LoVo (cell line): ENCODE measurements at places on chromosomes 1 and 21.

GRCh38 chr21:38807441-38807871 lies 1.7 kb downstream of the ETS2 start:
- no peak for DNase-seq

GRCh38 chr1:162918151-162918754 lies 57.3 kb upstream of the CCDC190 start:
- no peak for DNase-seq

DNA sequence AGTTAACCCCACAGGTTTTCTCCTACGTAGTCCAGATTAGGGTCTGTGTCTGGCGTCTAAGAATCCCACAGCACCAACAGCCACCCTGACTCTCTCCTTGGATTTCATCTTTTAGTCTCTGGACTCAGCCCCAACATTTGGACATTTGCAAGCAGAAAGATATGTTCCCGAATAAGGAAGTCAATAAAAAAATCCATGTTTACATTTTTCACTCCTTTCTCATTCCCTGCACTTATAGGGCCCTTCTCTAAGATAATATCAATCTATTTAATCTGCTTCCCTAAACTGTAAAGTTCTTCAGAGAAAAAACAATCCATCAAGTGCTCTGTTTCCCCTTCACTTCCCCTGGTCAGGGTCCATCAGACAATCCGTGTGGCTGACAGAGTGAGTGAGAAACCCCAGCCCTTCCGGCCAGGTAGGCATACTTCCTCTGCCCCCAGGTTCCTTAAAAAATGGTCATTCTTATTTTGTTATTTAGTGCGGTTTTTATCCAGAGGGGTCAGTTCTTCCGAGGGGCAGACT lies 105.9 kb upstream of the CDC42BPA start:
- no peak for DNase-seq

GRCh38 chr1:206079135-206079534 lies 26.2 kb downstream of the RHEX start:
- no peak for DNase-seq

DNA sequence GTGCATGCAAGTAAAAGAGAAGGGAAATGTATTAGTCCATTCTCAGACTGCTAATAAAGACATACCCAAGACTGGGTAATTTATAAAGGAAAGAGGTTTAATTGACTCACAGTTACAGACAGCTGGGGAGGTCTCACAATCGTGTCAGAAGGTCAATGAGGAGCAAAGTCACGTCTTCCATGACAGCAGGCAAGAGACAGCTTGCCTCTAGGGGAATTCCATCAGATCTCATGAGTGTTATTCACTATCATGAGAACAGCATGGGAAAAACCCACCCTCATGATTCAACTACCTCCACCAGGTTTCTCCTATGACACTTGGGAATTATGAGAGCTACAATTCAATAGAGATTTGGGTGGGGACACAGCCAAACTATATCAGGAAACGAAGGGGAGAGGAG lies 8.1 kb downstream of the KRTAP21-3 start:
- DNase-seq, result no peak

GRCh38 chr1:177883581-177883980 lies 86.3 kb downstream of the SEC16B start:
- no peak for DNase-seq

- no peak for DNase-seq
Measured at GRCh38 chr1:236860674-236861073, 65.6 kb downstream of the MTR start.

DNA sequence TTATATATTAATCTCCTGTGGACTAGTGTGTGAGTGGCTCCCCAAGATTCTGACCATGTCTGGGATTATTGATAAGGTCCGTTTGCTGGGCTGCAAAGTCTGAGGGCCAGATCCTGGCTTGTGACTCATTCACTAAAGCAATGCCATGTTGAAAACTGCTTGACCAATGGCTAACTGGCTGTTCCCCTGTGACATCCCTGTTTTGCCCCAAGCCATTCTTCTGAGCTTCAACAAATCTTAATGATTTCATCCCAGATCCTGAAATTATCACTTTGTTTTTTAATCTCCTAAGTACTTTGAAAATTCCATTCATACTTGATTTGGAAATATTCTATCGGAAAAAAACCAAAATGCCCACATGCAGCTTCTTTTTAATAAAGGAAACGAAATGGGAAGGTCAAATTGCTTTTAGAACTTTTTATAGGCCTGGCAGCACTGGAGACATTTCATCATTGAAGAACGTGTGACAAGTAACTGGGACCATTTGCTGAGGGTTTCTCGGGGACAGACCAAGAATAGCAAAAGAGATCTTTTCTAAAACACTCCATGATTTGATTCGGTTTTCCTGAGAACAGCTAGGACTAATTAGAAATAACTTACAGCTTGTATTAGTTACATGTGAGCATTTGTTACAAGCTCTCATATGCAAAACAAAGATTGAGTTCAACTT lies 121.3 kb downstream of the TGFB2 start:
- no peak for DNase-seq

DNA sequence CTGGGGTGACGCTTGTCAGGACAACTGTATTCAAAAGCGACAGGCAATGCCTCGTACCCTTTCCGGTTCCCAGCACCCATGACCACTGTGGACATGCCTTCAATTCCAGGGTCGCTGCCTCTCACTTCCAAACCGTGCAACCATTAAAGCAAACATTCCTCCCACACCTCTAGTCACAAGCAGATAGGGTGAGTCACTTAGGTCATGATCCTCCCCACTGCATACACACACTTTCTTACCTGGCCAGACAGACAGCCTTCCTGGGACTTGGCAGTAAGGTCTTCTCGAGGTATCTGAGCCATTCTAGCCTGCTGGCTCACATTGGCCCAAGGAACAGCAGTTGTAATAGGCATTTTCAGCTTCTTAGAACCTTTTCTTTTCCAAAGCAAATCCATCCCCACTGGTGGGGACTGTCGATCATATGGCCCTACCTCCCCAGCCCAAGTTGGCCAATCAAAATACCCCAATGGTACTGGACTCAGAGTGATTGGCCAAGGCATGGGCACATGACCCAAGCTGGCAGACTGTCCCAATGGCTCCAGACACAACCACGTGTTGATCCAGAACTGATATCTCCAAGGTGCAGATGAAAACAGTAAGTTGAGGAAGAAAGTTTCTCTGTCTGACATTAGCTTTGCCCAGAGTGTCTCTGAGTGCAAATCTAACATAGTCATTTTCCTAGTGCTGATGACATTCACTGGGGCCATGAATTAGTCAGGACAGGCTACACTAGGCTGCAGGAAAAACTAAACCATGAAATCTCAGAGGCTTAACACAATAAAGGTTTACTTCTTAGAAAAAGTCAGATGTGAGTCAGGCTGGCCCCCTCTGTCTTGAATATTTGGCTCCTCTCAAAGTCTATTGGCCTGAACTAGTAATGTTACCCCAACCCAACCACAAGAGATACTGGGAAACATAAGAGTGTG lies 113.8 kb downstream of the RRAGC start:
- DNase-seq, result peak; percentile 8

GRCh38 chr1:45512641-45513054 lies 9.0 kb downstream of the PRDX1 start:
- peak; percentile 31 for DNase-seq

DNA sequence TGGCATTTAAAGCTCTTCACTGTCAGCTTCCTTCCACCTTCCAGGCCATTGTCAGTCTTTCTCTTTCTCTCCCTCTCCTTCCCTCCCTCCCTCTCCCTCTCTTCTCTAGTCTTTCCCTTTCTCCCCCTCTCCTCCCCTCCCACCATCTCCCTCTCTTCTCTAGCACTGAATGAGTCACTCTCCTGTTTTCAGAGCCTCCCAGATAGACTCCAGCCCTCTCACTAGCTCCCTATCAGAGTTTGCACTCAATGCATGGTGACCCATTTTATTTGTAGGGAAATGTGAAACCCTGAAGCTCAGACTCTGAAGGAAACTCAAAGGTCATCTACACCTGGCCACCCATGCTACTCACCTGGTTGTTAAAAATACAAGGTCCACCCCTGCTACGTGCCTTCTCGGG lies 4.4 kb upstream of the MATN1 start:
- DNase-seq, result no peak

DNA sequence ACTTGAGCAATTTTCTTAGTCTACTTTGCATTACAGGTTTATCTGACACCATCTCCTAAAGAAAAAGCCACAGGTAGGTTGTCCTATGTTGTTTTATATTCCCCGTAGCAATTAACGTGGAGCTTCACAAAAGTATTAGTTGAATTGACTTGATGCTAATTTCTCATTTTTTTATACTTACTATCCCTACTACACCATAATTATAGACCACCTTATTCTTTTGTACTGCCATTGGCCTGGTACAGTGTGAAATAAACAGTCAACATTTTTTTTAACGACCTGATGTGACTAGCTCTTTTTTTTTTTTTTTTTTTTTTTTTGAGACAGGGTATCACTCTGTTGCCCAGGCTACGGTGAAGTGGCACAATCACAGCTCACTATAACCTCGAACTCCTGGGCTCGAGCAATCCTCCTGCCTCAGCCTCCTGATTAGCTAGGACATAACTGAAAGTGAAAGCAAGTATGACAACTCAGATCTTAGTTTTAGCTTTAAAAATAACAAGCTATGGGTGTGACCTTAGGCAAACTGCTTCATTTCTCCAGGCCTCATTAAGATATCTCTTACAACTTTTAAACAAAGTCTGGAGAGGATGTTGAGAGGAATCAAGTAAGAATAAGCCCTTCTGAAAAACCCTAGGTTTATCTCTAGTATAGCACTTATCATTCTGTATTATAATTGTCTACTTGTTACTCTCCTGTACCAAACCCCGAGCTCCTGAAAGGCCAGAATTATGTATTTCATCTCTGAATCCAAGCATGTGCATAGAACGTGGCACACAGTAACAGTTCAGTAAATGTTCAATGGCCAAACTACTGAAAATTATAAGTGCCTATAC lies 49.5 kb downstream of the LUZP1 start:
- no peak for DNase-seq

GRCh38 chr1:13812456-13813397 lies 112.7 kb downstream of the PRDM2 start:
- DNase-seq, result peak; percentile 20

DNA sequence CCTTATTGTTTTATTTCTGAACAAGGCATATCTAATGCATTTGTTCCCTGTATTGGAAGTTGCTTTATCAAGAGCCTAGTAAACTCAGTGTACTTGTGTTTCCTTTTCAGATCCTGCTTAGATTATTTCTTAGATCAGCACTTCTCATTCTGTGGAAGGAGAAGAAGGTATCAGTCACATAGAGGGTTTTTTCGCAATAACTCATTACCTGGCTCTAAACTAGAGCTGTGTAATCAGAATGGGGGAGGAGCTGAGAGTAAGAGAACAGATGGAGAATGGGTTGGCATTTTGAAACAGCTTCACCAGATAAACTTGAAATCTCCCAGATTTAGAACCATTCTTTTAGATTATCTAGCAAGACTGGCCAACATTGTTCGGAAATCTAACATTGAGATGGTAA lies 11.0 kb downstream of the AHCYL1 start:
- DNase-seq, result no peak

GRCh38 chr1:2412773-2413494 lies 570 bp upstream of the PEX10 start:
- DNase-seq, result peak; percentile 59

DNA sequence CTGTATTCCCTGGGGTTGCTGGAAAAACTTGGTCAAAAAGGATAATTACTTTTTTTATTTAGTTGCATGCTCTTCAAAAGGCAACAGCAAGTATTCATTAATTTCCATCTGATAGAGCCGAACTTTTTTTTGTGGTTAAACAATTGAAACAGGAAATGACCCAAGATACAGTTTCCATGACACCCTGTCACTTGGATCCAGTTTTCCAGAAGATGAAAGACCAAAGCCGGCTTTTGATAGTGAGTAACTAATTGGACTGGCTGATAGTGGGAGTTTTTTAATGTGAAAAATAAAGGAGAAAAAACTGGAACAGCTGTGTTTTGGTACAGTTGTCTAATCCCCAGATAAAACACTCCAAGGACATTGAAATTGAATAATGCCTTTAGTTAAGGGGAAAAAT lies 33.0 kb downstream of the CACHD1 start:
- DNase-seq, result no peak

- DNase-seq, result no peak
Measured at GRCh38 chr1:48026701-48027532, 29.7 kb upstream of the TRABD2B start.

DNA sequence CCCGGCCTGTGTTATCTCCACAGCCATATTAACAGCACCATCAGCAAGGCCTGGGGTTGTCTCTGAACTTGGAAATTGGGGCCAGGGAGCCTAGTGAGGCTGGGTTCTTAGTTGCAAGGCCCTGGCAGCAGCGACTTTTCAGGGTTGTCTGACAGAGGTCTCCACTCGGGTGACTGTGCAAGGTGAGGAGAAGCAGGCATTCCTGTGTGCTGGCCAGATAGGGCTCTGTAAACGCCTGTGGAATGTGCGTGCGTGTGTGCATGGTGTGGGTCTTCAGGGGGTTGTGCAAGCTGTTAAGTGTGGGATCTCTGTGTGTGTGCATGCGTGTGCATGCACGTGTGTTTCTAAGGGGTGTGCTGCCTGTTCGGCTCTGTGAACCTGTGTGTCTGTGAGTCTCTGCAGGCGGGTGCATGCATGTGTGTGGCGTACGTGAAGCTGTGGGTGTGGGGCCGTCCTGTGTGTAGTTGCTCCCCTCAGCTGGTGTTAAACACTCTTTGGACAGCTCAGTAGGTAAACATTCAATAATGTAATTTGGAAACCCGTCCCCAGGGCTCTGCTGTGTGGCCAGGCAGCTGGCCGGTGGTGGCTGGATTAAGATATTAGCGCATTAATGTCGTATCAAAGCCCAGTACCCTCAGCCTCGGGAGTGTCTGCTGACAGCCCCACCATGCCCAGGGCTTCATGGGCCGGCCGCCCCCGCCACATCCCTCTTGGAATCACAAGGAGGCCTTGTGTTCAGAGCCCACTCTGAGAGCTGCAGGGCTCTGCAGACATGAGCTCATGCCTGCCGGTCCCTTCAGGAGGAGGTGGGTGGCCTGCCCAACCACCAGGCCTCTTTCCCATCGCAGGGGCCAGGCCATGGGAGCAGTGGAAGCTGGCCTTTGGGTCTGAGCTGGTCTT lies 189.9 kb downstream of the FOXD2 start:
- DNase-seq, result no peak

DNA sequence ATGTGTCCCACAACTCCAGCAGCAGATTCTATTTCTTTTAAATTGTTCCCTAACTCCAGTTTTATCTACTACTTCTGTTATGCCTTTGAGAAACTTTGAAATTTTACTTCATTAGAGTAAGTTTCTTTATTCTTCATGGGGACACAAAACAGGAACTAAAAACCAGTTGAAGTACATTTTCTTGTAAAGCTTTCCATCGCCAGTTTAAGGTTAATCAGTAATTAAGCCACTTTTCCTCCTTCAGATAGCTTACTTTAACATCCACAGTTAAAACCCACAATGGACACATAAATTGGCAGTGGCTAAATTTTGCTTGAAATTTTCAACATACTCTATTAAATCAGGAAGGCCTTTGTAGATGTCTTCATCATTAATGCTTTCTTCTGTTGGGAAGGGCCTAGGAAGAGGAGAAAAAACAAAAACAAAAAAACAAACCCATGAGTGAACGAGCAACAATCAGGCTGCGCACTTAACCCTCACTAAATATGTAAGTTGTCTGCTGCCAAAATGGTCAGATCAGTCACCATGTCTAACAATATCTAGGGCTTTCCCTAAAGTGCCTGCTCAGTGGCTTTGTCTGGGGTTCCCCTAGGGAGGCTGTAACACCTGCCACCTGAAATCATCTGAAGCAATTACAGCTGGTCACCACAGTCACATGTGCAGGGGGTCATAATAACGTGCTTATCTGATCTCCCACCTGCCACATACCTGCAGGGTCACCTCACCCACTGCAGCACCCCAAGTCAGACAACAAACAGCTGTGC lies 187.9 kb downstream of the VAV3 start:
- DNase-seq, result no peak

GRCh38 chr1:28815533-28816185 lies 3.7 kb downstream of the OPRD1 start:
- DNase-seq, result no peak

GRCh38 chr1:90823686-90824085 lies 106.6 kb upstream of the BARHL2 start:
- peak; percentile 1 for DNase-seq
